ENCODE measurements at places on chromosomes 2 and 18. TPM values are rescaled to one million over a fixed set of nuclear protein-coding genes. Genes with fewer than 3 reads are reported as not detected.

Gene SPIRE1
- total RNA-seq = 3.0 TPM

Gene MERTK
- 0.94 TPM for total RNA-seq

Gene ATP5MC3
- total RNA-seq = 244 TPM

Gene REG1B
- total RNA-seq = not detected

Gene PLA2R1
- 0.02 TPM for total RNA-seq

Gene RAB12
- 12.4 TPM for total RNA-seq

Gene OTOS
- total RNA-seq = not detected

Gene ADAM23
- 1.1 TPM for total RNA-seq

Gene CDH20
- 0.05 TPM for total RNA-seq

Gene COLEC12
- total RNA-seq = not detected

Gene CHRND
- not detected for total RNA-seq

Gene CNDP1
- total RNA-seq = not detected

Gene IL37
- not detected for total RNA-seq

Gene HTR2B
- 0.11 TPM for total RNA-seq

Gene ANKRD30BL
- not detected for total RNA-seq

Gene IL1R2
- total RNA-seq = 25.4 TPM

Gene TSPYL6
- total RNA-seq = not detected

Gene SDC1
- 0.23 TPM for total RNA-seq

Gene SOX11
- not detected for total RNA-seq

Gene ZAP70
- total RNA-seq = 156 TPM

Gene SIX3
- not detected for total RNA-seq

Gene CCDC93
- total RNA-seq = 26.2 TPM

Gene SERPINB4
- not detected for total RNA-seq

Gene MAPK4
- total RNA-seq = not detected

Gene MDH1
- total RNA-seq = 212 TPM

Gene MAP2
- 0.34 TPM for total RNA-seq

Gene TMEM169
- 1.8 TPM for total RNA-seq

Gene LIPG
- total RNA-seq = 0.79 TPM

Gene ABCG8
- total RNA-seq = not detected

Gene FASTKD1
- total RNA-seq = 29.8 TPM

Gene CEP68
- 4.9 TPM for total RNA-seq

Gene ANKRD30B
- total RNA-seq = not detected

Gene SKOR2
- total RNA-seq = 0.14 TPM

Gene RAX
- not detected for total RNA-seq

Gene KCNG3
- total RNA-seq = 0.30 TPM

Gene DES
- not detected for total RNA-seq

Gene CD8B
- 2.3 TPM for total RNA-seq

Gene SPHKAP
- not detected for total RNA-seq

Gene NOL4
- total RNA-seq = not detected

Gene TOGARAM2
- 3.3 TPM for total RNA-seq

Gene DAW1
- not detected for total RNA-seq

Gene C2orf15
- total RNA-seq = 0.87 TPM

Gene CYP26B1
- total RNA-seq = not detected

Gene HOXD9
- not detected for total RNA-seq

Gene DLGAP1
- not detected for total RNA-seq

Gene GNAL
- total RNA-seq = 0.21 TPM

Gene STON1
- total RNA-seq = 1.3 TPM

Gene GPR45
- not detected for total RNA-seq

Gene CRYBA2
- total RNA-seq = not detected

Gene NMUR1
- not detected for total RNA-seq

Gene DSG4
- total RNA-seq = not detected

Gene GALNT3
- 5.5 TPM for total RNA-seq

Data from activated CD4-positive, alpha-beta T cell treated with anti-CD3 and anti-CD28 coated beads for 36 hours (primary cell).